ENCODE measurements at places on chromosomes 5 and 9. TPM values are rescaled to one million over a fixed set of nuclear protein-coding genes. Genes with fewer than 3 reads are reported as not detected.

DNA sequence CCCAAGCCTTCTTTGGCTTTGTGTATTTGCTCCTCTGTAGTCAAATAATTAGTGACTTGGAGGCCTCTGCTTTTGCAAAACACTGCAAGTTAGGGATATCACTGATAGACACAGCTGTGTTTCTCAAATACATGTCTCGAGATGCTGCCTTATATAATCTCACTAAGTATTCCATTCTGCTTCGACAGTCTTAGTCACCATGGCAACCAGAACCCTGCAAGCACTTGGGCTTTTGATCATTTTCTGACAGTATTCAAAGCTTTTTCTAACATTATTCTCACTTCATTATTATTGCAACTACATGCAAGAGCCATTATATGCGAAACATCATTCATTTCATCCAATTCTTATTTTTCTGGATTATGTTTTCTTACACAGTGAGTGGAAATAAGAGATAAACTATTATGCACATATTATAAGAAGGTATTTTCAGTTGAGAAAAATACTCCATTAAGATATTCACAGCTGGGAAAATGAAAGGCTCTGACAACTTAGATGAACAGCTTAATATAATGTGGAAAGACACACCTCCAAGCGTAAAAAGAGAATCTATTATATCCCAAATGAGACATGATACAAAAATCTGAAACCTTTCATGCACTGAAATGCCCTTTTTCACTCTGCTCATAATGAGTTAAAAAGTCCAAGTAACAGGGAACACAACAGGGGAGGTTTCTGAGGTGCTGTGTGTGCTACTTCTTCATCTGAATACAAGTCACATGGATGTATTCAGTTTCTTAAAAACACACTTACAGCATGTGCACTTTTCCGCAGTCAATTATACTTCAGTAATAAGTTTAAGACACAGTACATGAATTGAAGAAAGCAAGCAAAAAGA lies 93.9 kb downstream of the SCAI start:
- no peak for DNase-seq

- no peak for DNase-seq
Observed at GRCh38 chr5:152094060-152094459, 169.4 kb upstream of the GLRA1 start.

DNA sequence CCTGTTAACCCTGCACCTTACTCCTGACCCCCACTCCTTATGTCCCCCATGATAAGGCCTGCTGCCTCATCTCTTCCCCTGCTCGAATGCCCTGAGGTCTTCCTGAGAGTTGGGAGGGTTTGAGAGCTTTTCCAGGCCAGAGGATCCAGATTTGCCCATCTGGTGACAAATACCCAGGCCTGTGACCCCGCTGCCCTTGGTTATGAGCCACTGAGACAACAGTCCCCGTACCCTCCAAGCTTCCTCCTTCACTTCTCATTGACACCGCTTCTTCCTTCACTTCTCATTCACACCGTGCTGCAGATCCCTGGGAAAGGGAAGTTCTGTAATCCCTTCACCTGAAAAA lies 593 bp downstream of the GM2A start:
- no peak for DNase-seq

- DNase-seq, result no peak
Observed at GRCh38 chr5:81808106-81808505, 57.2 kb upstream of the SSBP2 start.

- DNase-seq, result no peak
Observed at GRCh38 chr5:108078345-108078744, 303.6 kb downstream of the FBXL17 start.

ST6GALNAC4 gene
- total RNA-seq, result 31.7 TPM
